ENCODE measurements at places on chromosomes 12 and 14. TPM values are rescaled to one million over a fixed set of nuclear protein-coding genes. Genes with fewer than 3 reads are reported as not detected.

BDKRB2 gene
- 0.27 TPM for polyA plus RNA-seq

DNA sequence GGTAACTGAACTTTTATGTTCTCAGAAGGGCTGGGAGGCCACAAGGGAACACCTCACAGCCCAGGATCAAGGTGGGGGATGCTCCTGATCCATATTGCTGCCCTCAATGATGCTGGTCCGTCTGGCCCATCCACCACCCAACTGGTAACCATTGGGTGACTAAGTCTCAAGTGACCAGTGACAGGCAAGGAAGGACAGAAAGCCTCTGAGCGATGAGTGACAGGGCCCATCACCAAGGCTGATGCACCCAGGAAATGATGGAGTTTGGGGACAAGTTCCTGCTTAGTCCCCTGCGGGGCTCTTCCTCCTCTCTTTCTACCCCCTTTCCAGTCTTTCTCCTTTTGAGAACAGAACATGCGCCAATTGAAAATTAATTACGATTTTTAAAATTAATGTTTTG lies 2.6 kb upstream of the MMP19 start:
- no peak for DNase-seq

DCN gene
- 238 TPM for polyA plus RNA-seq

GRCh38 chr14:23186913-23187654 lies 3.6 kb upstream of the SLC7A8 start:
- DNase-seq = no peak

- no peak for DNase-seq
Observed at GRCh38 chr12:94841904-94842610, 161.4 kb downstream of the NDUFA12 start.

DNA sequence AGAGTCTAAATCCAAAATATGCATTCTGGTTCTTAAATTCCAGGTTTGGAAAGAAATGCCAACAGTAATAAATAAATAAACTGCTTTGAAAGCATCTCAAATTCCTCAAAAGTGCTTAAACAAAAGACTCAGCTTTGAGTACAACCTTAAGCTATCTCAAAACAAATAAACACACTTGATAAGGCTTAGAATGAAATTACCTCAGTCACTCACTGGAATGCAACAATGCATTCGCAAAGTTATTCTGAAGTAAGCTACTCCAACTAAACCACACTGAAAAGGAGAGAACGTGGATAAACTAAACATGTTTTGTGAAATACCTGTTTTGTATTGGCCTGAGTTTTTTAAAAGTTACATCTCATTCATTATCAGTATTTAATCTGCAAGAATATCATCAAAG lies 1.2 kb downstream of the SPTSSA start:
- no peak for DNase-seq

COL2A1 gene
- polyA plus RNA-seq = 0.04 TPM

- DNase-seq = no peak
Observed at GRCh38 chr12:130619385-130620001, 96.6 kb downstream of the RIMBP2 start.

- DNase-seq = no peak
Observed at GRCh38 chr12:5295996-5296395, 135.9 kb upstream of the NTF3 start.

PRR4 gene
- 2.9 TPM for polyA plus RNA-seq

BEST3 gene
- polyA plus RNA-seq = 0.15 TPM

DNA sequence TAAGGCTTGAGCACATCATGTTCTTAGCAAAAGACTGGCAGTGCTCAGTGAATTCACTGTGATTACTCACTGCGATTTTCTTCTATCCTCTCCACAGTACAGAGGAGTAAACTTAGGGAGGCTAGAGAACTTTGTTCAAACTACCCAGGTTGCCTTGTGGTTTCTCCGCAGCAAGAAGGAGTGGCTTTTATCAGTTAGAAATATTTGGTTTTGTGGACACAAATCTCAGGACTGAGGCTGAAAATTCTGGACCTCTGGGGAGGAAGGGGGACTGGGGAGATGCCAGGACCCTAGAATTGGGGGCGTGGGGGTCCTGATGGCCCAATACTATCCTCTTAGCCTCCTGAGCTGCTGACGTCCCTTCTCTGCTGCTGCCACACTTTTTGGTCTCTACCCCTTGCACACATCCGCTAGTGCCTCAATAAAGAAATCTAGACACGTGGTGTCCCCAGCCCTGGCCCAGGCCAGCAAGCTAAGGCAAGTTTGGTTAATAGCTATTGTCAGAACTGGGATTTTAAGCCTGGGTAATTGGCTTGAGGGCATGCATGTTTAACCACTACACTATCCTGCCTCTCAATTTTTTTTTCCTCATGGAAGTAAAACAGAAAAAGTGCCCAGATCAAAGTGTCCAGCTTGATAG lies 842 bp downstream of the OAS2 start:
- DNase-seq = no peak

DNA sequence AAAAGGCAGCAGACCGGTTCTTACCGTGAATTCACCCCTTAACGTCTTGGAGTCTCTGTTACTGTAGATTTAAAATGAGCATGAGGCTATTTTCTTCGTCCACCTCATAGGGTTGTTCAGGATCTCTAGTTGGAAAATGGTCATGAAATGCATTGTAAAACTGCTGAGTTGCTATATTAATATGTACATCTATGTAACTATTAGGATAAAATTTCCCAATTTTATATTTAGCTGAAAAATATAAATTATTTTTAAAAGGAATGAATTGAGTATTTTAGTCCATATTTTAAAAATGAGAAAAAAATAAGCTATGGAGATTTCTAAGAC lies 272.7 kb downstream of the ALG10B start:
- no peak for DNase-seq

RESF1 gene
- polyA plus RNA-seq = 9.5 TPM

RNF212B gene
- not detected for polyA plus RNA-seq

DNA sequence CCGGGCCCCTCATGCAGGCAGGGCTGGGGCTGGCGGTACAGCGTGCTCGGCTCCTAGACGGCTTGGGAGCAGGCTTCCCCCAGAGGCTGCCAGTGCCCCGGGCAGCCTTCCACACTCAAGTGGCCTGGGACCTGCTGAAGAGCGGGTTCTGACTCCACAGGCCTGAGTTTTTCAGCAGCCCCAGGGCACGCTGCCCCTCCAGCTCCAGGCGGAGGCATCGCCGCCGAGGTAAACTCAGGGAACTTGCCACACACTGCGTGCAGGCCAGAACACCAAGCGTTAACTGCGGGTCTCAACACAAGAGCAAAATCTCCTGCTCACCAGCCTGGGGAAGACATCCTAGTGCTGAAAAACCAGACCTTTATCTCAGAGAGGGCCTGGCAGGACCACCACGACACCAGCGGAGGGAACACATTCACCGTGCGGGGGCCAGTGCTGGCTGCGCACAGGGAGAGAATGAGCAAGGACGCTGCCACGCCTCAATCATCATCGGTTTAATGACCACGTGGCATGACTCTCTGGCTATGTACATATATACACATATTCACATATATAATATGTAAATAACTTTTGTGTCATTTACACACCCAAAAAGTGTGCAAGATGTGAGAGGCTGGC lies 21.3 kb downstream of the PSMC1 start:
- DNase-seq = no peak

Data from heart left ventricle (tissue), 16 donors.